ENCODE measurements at places on chromosomes 5 and 9.

DNA sequence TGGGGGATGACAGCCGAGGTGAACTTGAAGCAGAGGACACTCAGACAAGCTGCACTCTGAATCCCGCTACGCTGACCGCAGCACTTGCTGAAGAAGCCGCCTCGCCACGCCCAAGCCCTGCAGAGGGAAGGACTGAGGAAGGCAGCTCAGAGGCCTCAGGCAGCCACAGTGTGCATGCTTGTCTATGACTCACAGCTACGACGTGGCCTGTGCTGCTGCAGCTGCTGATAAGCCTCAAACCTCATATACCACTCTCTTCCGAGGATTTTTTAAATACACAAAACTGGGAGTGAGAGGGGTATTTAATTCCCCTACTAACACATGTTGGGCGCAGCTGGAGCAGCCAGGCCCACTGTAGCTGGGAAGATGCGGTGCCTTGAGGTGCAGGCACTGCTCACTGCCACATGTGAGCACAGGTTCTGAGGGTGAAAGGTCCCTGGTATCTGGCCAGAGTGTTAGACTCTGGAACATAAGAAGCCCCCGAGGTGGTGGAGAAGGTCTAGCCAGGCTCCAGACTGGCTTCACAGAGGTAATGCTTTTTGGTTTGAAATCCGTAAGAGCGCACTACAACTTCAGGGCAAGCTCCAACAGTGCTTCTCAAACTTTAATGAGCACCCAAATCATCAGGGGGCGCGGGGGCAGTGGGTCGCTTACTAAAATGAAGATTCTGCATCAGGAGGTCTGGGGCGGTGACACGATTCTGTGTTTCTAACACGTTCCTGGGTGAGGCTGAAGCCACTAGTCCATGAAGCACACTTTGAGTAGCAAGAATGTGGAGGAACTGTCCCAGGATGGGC, 196.8 kb downstream of the AUH start:
- DNase-seq, result no peak

GRCh38 chr5:142685418-142686209, at the start of gene FGF1:
TSS of gene FGF1 (minus strand) at chr5:142686090. CDS start at chr5:142614127, 71,963 bp downstream.
- DNase-seq, result no peak

DNA sequence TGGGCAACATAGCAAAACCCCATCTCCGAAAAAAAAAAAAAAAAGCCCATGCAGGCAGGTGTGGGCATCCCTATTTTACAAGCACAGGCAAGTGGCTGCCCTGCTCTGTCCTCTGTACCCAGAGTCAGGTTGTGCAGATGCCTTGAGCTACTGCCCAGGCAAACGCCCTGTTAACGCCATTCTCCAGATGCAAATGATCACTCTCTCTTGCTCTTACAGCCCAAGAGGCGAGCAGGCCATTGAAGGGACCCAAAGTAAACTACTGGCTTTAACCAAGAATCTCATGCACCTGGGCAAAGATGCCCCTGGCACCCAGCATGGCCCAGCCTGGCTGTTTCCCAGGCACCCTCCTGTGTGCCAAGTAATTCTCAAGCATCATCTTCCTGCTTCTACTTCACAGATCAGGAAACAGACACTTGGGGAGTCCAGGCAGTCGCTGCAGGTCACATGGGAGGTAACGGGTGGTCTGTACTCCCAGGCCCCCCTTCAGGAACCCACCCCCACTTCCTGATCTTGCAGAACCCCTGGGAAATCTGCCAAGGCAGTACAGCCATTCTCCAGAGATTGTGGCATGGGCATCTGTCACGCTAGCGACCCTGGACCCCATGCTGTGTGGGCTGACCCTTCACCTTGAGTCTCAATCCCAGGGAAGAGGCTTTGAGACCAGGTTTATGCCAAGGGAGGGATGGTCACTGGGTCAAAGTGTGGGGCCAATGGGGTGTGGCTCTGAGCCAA, 14.2 kb downstream of the EEIG1 start:
- DNase-seq, result no peak

DNA sequence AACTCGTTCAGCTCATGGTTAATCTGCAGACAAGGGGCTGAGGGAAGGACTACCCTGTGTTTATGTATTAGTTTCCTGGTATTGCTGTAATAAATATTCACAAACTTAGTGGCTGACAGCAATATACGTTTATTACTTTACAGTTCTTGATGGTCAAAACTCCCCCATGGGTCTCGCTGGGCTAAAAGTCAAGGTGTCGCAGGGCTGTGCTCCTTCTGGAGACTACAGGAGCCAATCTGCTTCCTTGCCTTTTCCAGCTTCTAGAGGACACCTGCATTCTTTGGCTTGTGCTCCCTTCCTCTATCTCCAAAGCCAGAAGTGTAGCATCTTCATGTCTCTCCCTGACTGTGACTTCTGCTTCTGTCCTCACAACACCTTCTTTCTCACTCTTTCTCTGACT, 653.8 kb upstream of the RIOK2 start:
- no peak for DNase-seq

GRCh38 chr5:167160388-167160787, 1131.1 kb upstream of the WWC1 start:
- no peak for DNase-seq

DNA sequence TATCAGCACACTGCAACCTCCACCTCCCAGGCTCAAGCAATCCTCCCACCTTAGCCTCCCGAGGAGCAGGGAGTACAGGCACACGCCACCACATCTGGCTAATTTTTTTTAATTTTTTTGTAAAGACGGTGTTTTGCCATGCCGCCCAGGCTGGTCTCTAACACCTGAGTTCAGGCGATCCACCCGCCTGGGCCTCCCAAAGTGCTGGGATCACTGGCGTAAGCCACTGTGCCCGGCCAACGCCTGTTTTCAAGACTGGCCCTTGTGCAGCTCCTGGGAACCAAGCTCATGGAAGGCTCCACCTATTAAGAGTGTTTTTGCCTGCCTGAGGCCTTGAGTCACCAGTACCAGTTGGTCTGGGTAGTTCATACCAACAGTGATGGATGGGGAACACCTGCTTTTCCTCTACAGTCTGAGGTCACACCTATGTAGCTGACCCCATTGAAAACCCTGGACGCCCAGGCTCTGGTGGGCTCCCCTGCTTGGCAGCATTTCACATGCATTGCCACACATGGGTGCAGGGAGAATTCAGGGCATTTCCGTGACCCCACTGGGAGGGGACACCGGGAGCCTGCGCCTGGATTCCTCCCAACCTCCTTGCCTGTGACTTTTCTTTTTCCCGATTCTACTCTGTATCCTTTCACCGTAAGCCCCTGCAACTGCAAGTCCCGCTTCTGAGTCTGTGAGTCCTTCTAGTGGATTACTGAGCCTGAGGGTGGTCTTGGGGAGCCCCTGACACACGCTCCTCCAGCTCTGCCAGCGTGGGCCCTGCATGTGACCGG, 63.5 kb downstream of the ZNF354C start:
- DNase-seq, result no peak

- no peak for DNase-seq
Measured at GRCh38 chr9:16304301-16304700, 566.2 kb downstream of the BNC2 start.

DNA sequence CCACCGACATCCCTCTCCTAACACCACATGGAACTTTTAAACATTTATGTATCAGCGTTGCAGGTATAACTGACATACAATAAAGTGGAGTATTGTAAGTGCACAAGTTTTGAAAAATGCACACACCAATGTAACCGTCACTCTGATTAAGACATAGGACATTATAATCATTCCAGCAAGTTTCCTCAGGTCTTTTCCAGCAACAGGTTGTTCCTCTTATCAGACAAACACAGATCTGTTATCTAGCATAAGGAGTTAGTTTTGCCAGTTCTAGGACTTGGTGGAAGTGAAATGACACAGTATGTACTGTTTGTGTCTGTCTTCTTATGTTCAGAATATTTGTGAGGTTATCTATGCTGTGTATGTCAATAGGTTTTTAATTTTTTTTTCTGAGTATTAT, 69.5 kb upstream of the TRPC7 start:
- no peak for DNase-seq

DNA sequence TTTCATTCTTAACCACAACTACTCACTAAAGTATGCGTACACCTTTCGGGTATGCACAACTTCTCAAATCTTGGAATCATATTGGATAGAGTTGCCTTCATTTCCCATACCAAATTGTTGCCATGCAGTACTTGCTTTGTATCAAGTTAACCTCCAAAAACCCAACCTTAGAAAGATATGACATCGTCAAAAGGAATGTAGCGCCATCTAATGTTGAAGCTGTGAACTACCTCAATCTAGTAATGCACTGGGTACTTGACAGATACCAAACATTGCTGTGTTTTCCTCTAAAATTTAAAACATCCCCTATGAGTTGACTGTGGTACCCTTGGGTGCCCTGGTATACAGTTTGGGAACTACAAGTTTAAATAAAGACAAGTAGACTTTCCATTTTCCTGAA, 318.4 kb downstream of the ARL15 start:
- no peak for DNase-seq

- no peak for DNase-seq
Measured at GRCh38 chr9:136059321-136059791, 35.7 kb downstream of the NACC2 start.

GRCh38 chr9:101586651-101587050, 8.1 kb downstream of the PPP3R2 start:
- DNase-seq, result no peak

DNA sequence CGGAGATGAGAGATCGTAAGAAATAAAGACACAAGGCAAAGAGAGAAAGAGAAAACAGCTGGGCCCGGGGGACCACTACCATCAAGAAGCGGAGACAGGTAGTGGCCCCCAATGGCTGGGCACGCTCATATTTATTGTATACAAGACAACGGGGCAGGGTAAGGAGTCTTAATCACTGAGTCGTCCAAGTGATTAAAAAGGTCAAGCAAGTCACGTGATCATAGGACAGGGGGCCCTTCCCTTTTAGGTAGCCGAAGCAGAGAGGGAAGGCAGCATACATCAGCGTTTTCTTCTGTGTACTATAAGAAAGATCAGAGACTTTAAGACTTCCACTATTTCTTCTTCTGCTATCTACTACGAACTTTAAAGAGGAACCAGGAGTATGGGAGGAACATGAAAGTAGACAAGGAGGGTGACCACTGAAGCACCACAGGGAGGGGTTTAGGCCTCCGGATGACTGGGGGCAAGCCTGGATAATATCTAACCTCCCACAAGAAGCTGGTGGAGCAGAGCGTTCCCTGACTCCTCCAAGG, 24.6 kb upstream of the QSOX2 start:
- no peak for DNase-seq

DNA sequence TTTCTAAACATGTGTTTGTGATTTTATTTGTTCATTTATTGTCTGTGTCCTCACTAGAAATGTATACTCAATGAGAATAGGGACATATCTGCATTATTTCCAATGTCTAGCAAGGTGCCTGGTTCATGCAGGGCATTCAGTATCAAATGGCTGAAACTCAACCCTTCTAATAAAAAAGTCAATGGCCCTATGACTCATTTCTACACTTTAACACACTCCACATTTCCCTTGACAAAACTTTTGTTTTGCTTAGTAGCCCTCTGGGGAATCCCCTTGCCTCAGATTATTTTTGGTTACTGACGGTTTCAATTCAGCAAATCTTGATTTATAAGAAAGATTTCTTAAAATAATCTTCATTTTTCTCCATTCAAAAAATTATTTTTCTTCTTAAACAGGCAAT, 206.0 kb upstream of the DMRTA1 start:
- no peak for DNase-seq

DNA sequence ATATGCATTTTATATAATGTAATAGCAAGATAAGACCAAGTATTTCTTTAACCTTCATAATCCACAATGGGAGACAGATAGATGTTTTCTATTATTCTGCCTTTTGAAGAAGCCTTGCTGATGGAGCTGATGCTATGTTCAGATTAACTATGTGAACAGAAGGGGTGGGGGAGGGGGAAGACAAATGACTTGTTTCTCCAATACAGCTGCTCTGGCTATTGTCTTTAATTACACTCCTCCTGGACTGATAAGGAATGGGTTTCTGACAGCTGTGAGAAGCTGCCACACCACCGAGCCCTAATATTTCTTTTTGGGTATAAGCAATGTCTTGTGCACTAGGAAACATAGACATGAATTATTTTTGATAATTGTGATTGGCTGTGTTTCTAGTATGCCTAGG, 62.0 kb downstream of the CAVIN4 start:
- DNase-seq, result no peak

GRCh38 chr9:126696401-126697145, 82.8 kb downstream of the LMX1B start:
- no peak for DNase-seq

DNA sequence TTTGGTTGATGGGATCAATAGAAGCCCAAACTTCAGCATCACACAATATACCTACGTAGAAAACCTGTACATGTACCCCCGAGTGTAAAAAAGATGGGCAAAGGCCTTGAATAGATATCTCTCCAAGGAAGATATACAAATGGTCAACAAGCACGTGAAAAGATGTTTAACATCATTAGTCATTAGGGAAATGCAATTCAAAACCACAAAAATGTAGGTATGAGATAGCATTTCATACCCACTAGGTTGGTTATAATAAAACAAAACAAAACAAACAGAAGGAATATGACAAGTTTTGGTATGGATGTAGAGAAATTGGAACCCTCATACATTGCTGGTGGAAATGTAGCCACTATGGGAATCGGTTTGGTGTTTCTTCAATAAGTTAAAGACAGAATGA, 33.1 kb upstream of the PPARGC1B start:
- DNase-seq, result no peak

DNA sequence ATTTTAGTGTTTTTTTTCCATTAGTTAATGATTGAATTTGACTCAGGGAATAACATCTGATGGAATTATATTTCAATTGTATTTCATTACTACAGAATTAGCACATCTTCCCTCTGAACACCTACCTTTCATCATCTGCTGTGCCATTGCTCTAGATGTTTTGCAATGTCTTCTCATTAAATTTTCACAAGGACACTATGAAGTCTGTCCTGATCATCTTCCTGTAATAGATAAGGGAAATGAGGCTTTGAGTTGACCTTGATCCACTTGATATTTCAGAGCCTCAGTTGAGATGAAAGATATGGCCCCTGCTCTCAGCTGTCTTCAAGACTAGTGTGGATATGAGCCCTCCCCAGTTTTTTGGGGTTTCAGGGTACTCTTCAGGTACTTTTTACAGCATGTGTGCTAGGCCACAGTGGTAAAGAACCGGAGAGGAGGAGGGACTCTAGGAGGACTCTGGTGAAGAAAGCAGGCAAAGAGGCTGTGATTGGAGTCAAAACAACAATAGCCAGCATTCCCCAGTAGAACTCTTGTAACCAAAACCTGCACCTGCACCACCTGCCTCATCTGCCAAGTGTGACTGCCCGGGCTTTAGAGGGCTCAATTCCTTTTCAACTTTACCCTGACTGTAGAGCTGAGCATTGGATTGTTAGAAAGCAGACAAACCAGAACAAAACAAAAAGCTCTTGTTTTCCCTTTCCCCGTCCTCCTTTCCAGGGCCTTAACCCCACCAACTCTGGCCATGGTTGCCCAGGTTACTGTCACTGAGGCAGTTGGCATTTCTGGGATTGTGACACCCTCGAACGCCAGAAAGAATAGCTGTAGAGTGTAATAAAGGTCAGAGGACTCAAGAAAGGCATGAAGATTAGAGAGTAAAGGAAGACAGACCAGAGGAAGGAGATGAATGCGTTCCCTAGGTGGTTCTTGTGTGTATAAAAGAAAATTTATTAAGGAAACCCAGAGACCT, 56.3 kb downstream of the ERAP1 start:
- no peak for DNase-seq

Data from activated B cell treated with CpG ODN at 0.5 μM for 24 hours (primary cell).